ENCODE measurements at places on chromosomes 4 and X.

GRCh38 chr4:68734095-68734494 is 63.6 kb upstream of the UGT2B15 start:
- no peaks in the 10 kb centered on the region for H3K4me1 ChIP-seq
- no peaks in the 10 kb centered on the region for H3K36me3 ChIP-seq
- no peaks in the 10 kb centered on the region for H3K27me3 ChIP-seq
- DNase-seq, result no peak
- no peak overlapping the region for H3K27ac ChIP-seq
- H3K4me3 ChIP-seq, result no peak overlapping the region

DNA sequence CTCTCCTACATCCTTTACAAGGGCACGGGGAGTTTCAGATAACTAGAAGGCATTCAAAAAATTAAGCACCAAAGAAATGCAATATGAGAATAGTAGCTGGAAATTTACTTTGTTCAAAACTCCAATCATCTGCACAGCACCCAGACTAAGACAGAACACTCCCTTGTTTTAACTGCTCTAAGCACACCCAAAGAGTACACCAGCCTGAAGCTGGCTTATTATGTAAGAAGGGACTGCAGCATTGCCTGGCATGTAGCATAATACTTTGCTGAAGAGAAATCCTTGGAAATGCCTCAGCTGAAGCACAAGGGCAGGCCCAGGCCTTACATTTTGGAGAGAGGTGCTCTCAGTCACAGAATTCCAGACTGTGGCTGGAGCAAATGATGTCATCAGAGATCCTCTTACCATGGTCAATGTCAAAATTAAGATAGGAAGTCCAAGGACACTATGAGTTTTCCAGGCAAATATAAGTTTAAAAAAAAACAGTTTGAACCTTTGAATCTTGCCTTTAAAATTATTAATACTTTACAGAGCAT is 14.8 kb downstream of the ARHGEF6 start:
- H3K4me1 ChIP-seq, result peaks cover 32% of the 10 kb centered on the region
- no peak overlapping the region for H3K27ac ChIP-seq
- H3K36me3 ChIP-seq, result no peaks in the 10 kb centered on the region
- H3K27me3 ChIP-seq, result peaks cover 11% of the 10 kb centered on the region
- DNase-seq, result no peak

DNA sequence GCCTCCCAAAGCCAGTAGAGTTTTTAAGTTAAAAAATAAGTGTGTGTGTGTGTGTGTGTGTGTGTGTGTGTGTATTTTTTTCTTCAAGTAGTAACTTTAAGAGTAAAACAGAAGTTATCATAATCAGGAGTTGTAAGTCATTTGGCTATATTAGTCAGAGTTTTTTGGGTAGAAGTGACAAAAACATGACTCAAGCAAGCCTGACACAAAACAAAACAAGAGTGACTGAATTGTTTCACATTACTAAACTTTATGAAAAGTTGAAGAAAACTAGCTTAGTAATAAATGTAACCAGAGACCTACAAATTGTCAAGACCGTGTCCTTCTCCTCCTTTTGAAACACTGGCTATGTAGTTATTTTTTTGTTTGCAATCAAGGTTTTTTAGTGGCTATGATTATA is 738.0 kb upstream of the PITX2 start:
- H3K27ac ChIP-seq, result no peak overlapping the region
- H3K4me3 ChIP-seq, result no peak overlapping the region
- H3K36me3 ChIP-seq, result no peaks in the 10 kb centered on the region

GRCh38 chr4:151407466-151408379 is 1.3 kb upstream of the FHIP1A start:
- H3K27me3 ChIP-seq, result peaks cover 16% of the 10 kb centered on the region
- no peak for DNase-seq
- H3K36me3 ChIP-seq, result no peaks in the 10 kb centered on the region
- no peak overlapping the region for H3K27ac ChIP-seq
- peak overlapping the region; percentile 47 for H3K4me3 ChIP-seq
